Left renal pelvis (tissue), 4 donors: ENCODE measurements at places on chromosomes 4 and X.

GRCh38 chr4:168737806-168738172 lies 240.9 kb downstream of the PALLD start:
- no peak for DNase-seq

DNA sequence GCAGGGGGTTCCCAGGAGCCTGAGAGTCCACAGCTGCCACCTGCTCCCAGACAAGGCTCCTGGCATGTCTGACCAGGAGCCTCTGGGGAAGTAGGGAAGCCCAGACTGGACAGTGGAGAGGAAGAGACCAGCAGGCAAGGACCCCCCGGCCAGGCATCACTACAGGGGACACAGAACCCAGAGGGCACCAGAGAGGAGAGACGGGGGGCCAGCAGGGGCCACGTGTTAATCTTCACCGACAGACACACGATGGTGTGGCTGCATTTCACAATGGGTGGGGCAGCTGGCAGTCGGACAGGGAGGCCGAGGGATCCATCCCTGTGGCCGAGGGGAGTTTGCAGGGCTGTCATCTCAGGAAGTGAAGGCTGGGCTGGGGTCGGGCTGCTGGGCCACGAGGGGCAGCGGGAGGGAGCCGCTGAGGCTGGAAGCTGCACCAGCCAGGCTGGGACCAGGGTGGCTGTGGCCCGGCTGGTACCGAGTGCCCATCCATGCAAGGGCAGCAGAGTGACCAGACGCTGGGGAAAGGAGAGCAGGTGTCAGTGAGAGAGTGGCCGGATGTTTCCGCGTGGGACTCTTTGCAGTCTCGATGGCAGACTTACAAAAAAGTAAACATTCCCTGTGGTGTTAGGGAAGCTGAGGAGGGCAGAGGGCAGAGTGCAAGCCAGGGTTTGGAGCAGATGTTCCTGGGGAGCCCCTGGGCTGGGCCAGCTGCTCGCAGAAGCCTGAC lies 4.7 kb downstream of the PDE6B start:
- DNase-seq = no peak

GRCh38 chrX:139825618-139826017 lies 107.2 kb downstream of the ATP11C start:
- DNase-seq = no peak

GRCh38 chr4:121765971-121766538 lies 1.1 kb upstream of the SMIM43 start:
- DNase-seq = no peak

DNA sequence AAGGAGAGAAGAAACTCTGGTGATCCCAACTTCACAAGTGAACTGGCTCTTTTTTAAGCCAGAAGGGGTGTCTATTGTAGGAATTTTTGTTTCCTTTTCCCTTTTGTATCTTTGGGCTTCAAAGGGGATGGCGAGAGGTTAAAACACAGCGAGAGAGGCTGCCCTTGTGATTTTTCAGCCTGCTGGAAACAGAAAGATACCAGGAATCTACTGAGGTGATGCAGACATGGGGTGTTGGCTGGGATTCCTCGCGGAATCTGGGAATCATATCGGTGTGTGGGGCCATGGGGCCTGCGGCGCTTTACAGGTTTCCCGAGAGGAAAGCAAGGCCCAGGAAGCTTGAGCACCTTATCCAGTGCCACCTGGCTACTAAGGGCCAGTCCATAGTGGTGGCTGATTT lies 99.4 kb upstream of the STX18 start:
- no peak for DNase-seq

DNA sequence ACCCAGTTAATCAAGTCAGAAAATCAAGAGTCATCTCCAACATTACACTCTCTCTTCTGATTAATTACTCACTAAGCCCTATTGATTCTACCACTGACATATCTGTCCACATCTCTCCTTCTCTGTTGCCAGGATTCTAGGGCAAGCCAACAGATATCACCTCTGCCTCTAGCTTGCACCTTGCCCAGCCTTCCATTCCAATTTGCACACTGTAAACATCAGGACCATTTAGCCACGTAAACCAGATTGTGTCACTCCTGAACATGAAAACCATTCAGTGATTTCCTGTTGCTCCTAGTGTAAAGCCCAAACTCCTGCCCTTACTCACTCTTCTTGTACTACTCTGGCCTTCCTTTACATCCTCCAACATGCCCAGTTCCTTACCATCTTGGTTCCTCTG lies 68.0 kb upstream of the PLS3 start:
- DNase-seq = no peak

GRCh38 chr4:158538176-158538575 lies 16.5 kb downstream of the RXFP1 start:
- DNase-seq = no peak

- DNase-seq = no peak
Measured at GRCh38 chr4:141020801-141021261, 112.4 kb downstream of the RNF150 start.

DNA sequence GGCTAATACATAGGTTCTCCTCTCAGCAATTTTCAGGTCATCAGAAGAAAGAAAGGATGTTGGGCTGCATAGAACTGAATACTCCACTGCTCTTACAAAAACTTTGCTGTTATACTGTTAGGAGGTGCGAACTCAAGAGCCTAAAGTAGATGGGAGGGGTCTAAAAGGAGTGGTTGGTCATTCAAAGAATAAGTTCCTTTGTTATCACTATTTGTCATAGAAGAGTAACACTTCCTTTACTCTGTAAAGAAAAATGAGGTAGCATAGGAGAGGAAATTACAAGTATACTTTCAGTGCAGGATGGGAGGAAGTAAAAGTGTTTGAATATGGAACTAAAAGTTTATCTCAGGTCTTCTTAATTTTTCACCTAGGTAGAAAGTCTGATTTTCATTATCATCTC lies 61.5 kb downstream of the CCNI start:
- no peak for DNase-seq

DNA sequence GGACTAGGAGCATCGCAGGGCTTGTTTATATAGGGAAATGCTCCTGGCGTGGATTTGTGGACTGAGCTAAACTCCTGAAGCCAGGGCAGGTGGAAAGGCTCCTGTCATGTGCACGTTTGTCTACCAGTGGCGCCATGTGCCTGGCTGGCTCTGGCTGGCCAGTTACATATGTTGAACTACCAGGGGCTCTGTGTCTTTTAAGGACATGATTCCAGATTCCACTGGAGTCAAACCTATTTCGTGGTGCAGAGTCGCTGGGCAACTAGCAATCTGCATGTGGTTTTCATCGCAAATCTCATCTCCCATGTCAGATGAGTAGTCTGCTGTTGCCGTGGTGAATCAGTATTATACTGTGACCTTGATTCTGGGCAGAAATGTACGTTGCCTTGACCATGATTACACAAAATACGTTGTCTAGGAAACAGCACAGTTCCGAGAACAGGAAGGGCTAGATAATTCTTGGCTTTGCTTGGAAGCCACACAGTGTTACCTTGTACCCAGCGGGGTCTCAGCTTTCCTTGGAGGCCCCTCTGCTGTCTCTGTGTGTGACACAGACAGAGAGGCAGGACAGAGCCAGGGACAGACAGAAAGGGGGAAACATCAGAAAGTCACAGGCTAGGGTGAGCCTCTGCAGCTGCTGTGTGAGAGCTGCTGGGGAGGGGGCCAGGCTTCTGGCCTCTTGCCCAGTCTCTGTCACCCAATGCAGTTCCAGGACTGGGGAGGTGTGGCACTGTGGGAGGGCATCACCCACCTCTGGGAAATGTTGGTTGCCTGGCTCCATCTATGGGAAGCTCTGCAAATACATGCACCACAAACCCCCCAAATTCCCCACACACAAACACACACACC lies 19.2 kb downstream of the PNMA6E start:
- DNase-seq = peak; percentile 54

DNA sequence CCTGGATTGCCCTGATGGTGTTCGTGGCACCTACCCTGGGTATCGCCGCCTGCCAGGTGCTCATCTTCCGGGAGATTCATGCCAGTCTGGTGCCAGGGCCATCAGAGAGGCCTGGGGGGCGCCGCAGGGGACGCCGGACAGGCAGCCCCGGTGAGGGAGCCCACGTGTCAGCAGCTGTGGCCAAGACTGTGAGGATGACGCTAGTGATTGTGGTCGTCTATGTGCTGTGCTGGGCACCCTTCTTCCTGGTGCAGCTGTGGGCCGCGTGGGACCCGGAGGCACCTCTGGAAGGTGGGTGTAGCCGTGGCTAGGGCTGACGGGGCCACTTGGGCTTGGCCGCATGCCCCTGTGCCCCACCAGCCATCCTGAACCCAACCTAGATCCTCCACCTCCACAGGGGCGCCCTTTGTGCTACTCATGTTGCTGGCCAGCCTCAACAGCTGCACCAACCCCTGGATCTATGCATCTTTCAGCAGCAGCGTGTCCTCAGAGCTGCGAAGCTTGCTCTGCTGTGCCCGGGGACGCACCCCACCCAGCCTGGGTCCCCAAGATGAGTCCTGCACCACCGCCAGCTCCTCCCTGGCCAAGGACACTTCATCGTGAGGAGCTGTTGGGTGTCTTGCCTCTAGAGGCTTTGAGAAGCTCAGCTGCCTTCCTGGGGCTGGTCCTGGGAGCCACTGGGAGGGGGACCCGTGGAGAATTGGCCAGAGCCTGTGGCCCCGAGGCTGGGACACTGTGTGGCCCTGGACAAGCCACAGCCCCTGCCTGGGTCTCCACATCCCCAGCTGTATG lies 1.8 kb downstream of the AVPR2 start:
- DNase-seq = no peak

GRCh38 chr4:97868097-97868496 lies 275.2 kb downstream of the STPG2 start:
- no peak for DNase-seq

GRCh38 chr4:52628543-52628942 lies 30.6 kb downstream of the USP46 start:
- no peak for DNase-seq

- no peak for DNase-seq
Measured at GRCh38 chrX:22758807-22759481, 240.8 kb upstream of the DDX53 start.

- DNase-seq = no peak
Measured at GRCh38 chrX:153829799-153830639, at the start of gene PDZD4. Gene PDZD4, minus strand, starts transcription at chrX:153830544. Its CDS starts 246 bp downstream, at chrX:153830298.

DNA sequence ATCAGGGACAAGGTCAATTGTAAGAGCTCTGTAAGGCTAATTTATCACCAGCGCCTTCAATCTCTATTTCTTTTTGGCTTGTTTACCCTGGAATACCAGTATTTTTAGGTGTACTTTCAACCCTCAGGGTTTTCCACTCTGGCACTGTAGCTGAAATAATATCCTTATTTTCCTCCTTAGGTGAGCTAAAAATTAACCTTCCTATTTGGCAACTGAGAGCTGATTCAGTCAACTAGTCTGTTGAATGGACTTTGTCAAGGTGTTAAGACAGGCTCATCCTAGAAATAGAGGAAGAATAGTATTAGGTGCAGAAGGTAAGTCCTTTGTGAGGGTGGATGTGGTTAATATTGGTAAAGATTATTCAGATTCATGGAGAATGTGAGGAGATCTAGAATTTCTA lies 101.3 kb upstream of the BANK1 start:
- DNase-seq = no peak

DNA sequence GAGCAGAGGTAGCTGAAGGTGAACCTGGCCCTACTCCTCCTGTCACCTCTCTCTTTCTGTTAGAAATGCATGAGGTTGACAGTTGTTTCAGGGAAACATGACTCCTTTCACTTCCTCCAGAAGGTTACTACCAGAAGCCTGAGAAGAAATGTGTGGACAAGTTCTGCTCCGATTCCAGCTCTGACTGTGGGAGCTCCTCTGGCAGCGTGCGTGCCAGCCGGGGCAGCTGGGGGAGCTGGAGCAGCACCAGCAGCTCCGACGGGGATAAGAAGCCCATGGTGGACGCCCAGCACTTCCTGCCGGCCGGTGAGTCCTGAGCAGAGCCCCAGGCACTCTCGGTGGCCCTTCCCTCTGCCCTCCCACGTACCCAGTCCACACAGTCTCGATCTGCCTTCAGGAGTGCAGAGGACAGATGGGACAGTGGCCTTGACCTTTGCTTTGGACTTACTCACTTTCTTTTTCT lies 61.3 kb upstream of the TLR2 start:
- DNase-seq = no peak

DNA sequence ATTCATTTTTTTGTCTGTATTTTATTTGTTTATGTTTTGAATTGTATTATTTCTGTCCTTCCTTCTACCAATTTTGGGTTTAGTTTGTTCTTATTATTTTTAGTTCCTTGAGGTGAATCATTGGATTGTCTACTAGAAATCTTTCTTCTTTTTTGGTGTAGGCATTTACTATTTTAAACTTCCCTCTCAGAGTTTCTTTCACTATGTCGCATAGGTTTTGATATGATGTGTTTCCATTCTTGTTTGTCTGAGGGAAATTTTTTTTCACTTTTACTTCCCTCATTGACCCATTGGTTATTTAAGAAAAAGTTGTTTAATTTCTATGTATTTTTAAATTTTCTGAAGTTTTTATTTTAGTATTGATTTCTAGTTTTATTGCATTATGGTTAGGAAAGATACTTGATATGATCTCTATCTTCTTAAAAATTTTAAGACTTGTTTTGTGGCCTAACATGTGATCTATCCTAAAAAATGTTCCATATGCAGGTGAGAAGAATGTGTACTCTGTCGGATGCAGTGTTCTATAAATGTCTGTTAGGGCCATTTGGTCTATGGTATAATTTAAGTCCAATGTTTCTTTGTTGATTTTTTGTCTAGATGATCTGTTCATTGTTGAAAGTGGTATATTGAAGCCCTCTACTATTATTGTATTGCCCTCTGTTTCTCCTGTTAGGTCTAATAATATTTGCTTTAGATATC lies 68.8 kb downstream of the IL15 start:
- DNase-seq = no peak

GRCh38 chrX:12685541-12685940 lies 105.7 kb upstream of the PRPS2 start:
- no peak for DNase-seq

DNA sequence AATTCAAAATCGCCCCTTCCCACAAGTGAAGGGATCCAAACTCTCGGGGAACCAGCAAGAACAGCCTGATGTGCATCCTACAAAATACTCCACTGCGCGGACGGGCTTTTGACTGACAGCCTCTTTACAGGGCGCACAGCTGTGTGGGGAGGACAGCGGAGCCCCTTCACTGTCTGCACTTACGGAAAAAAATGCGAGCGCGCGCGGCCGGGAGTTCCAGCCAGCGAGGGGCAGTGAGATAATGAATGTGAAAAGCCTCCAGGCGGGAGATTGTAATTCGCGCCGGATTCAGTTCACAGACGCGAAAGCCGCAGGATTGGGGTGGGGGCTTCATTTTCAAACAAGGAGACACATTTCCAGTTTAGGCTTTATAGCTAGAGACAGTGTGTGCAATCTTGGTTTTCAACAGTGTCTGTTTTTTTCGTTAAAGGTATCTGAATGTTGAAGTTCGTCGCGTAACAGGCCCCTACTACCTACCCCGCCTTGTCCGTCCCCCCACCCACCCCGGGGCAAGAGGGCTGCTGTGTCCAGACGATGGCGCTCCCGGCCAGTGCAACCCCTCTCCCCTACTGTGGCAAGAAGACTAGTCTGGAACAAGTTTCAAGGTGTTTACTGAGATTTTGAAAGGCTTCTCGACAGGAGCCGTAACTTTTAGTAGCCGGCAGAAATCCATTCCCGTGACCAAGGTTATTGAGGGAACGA lies 1.7 kb upstream of the GPR50 start:
- no peak for DNase-seq

- no peak for DNase-seq
Measured at GRCh38 chrX:39985071-39985470, 112.7 kb downstream of the BCOR start.
